Activated naive CD4-positive, alpha-beta T cell (primary cell): ENCODE measurements at places on chromosomes 2 and 18.

GRCh38 chr2:24972315-24972961 lies 683 bp upstream of the DNAJC27 start:
- DNase-seq = no peak

DNA sequence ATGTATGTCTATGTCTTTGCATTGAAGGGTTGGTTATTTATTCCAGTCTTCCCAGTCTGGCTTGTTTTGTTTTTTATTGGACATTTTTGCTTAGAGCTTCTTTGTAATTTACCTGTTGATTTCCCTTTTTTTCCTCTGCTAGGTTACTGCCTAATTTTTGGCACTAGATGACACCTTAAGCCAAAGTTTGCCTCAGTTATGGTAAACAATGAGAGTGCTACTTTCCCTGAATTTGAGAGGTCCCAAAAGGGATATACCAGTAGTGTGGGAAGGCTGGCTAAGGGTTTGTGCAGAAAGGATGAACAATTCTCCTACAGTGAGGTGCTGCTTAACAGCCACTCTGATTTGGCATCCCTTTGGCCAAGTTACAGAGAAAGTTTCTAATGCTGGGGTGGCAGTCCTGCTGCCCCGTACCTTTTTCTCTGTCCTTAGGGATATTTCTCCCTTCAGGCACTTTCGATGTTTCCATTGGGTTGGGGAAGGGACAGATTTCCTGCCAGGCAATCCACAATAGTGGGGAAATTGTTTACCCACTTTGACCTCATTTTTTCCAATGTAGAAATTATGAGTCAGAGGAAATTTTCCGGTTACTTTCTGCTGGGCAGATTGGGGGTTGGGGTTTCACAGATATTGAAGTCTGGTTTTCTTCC lies 354.9 kb downstream of the PTPRM start:
- no peak for DNase-seq

- DNase-seq = no peak
These were observed 87.8 kb downstream of the RRM2 start for GRCh38 chr2:10210336-10210735.

- DNase-seq = no peak
These were observed 41.8 kb downstream of the CYRIA start for GRCh38 chr2:16623564-16624435.

DNA sequence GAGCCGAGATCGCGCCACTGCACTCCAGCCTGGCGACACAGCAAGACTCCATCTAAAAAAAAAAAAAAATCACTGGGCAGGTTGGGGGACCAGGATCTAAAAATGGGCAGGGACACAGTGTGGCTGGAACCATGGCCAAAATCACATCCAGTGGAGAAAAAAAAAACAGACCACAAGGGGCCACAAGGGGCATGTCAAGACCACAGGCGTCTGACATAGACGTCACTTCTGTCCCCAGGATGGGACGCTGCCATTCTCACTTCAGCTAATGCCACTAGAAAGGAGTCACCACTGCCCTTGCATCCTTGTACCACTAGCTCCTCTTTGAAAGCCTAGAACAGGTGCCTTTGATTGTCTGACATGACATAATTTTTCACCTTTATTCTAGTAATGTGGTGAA lies 2.5 kb upstream of the POMC start:
- no peak for DNase-seq

DNA sequence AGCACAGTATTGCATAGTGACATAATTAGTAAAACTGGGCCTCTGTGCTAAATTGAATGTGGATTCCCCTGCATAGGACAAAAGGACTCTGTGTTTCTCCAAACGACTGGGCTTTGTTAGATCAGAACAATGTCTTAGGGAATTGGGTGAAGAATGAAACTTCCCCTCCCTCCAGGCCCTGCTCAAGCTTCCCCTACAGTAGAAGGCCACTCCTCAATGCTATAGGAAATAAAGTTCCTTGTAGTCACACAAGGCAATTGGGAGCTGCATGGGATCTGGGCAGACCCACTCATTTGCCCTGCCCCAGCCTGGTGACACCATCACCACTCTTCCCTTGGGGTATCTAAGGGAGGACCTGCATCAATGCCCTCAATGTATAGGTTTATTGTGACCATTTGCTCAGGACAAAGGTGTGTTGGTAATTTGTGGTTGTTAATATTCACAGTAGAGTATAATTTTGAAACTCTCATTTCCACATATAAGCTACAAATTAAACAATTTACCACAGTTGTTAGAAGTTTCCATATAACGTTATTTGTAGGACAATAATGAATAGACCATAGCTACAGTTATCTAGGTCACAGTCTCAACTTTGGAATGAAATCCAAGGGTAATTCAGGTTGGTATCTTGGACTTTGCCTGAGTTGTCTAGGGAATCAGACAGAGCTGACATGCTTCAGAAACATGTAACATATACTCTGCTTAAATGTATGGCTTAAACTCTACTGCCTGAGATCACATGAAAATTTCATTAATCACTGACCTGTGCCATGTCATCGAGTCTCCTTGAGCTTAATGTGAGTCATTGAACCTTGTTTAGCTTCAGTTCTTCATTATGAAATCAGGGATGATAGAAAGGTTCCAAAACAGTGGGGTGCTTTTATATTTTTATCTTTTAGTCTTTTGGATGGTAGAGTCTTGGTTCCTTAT lies 64.8 kb upstream of the DARS1 start:
- DNase-seq = no peak

DNA sequence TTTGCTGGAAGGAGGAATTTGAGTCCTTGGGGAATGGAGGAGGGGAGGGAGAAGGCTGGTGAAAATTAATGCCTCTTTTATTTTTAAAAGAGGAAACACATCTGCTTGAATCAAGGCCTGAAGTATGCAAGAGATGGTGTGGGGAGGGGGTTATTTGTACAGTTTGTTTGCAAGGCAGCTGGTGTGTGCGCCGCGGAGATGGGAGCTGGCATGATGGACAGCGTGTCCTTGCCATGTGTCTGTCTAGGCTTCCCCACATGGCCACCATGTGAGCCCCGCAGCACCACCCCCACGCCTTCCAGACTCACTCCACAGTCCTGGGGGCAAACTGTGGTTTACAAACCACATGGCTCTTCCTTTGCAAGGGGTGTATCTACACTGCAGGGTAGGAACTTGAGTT lies 154.8 kb upstream of the APCDD1 start:
- DNase-seq = no peak

DNA sequence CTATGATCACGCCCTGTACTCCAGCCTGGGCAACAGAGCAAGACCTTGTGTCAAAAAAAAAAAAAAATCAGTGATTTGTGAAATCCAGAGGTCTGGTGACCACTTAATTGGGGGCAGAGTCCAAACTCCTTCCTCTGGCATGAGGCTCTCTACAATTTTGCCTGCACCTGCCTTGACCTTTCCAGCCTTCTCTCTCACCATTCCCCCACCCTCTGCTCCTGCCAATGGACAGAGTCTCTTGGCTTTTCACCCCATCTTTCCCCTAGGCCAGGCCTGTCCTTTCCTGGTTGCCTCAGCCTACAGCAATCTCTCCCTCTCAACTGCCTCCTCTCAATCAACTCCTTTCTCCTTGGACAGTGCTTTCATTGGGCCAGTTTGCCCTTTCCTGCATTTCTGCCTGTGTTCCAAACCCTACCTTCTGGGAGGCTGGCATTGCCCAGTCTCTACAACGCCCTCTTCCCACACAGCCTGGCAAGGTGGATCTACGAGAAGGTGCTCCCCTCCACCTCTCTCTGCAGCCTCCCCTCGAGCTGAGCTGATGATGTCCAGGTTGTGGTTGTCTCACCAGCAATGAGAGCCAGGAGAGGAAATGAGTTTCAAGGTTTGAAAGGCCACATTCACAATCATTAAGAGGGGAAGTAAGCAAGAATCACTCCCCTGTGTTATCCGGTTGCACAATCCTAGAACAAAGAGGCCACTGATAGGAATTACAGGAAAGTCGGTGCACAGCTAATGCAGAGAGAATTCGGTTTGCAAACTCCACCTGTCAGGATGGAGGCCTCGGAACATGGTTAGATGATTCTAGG lies 39.5 kb upstream of the NPAS2 start:
- DNase-seq = no peak

GRCh38 chr2:189536830-189537229 lies 43.8 kb downstream of the SLC40A1 start:
- no peak for DNase-seq

DNA sequence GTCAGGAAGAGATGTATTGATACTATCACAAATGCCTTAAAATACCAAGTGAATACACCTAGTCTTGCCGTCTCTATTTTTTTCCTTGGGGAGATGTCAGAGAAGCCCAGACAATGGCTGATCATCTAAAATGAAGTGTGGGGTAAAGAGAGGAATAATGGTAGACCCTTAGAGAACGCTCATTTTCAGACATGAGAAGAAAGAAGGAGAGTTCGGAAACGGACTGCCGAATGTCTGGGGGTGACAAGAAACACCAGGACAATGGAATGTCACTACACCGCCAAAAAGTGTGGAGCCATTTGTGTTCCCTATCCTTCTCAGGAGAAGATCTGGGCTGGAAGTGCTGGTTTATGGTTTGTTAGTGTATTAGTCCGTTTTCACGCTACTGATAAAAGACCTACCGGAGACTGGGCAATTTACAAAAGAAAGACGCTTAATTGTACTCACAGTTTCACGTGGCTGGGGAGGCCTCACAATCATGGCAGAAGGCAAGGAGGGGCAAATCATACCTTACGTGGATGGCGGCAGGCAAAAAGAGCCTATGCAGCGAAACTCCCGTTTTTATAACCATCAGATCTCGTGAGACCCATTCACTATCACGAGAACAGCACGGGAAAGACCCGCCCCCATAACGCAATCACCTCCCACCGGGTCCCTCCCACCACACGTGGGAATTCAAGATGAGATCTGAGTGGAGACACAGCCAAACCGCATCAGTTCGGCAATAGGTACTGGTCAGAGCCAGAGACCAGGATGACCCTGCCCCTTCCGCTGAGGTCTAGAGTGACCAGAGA lies 743.7 kb downstream of the GALR1 start:
- DNase-seq = no peak

GRCh38 chr2:5720426-5720825 lies 28.2 kb downstream of the SOX11 start:
- no peak for DNase-seq

DNA sequence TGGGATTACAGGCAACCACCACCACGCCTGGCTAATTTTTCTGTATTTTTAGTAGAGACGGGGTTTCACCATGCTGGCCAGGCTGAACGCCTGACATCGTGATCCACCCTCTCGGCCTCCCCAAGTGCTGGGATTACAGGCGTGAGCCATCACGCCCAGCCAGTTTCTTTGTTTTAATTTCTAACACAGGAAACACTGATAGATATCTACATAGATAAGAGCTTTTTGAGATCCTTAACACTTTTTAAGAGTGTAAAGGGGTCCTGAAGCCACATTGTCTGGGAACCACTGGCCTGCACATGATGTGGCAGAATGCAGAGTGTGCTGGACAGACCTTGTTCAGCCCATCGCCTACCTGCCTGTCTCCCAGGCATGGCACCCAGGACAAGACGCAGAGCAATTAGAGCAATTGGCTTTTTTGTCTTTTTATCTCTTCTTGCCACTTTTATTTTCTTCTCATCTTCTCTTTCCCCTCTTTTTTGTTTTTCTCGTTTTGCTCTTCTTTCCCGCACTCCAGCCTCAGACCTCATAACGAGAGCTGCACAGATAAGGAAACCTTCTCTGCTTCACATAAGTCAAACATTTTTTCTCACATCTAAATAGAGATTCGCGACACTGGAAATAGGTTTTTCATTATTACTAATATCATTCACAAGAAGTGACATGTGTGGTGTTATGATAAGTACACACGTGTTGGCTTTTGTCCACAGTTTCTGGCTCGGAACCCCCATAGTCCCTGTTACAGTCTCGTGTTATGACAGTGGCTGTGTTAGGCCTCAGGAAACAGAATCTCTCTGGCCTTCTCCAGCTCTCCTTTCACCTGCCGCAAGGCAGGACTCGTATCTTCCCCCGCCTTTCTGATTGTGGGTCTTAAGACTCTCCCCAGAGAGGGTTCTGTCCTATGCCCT lies 25.2 kb upstream of the GPR55 start:
- no peak for DNase-seq

GRCh38 chr18:44062345-44062744 lies 618.3 kb upstream of the SETBP1 start:
- DNase-seq = no peak

GRCh38 chr2:152189622-152190495 lies 14.3 kb upstream of the STAM2 start:
- DNase-seq = no peak

- DNase-seq = no peak
These were observed 15.9 kb downstream of the DYM start for GRCh38 chr18:49444581-49444980.

- no peak for DNase-seq
These were observed 52.2 kb downstream of the ACKR3 start for GRCh38 chr2:236621786-236622185.

GRCh38 chr2:50492477-50492851 lies 539.5 kb downstream of the NRXN1 start:
- no peak for DNase-seq

GRCh38 chr2:154699575-154699930 lies 1.1 kb downstream of the KCNJ3 start:
- DNase-seq = no peak

- no peak for DNase-seq
These were observed 467.2 kb downstream of the LRRTM4 start for GRCh38 chr2:77054938-77055337.

GRCh38 chr18:74419761-74420160 lies 37.3 kb downstream of the DIPK1C start:
- DNase-seq = no peak

GRCh38 chr18:27789406-27789805 lies 387.5 kb downstream of the CDH2 start:
- no peak for DNase-seq

DNA sequence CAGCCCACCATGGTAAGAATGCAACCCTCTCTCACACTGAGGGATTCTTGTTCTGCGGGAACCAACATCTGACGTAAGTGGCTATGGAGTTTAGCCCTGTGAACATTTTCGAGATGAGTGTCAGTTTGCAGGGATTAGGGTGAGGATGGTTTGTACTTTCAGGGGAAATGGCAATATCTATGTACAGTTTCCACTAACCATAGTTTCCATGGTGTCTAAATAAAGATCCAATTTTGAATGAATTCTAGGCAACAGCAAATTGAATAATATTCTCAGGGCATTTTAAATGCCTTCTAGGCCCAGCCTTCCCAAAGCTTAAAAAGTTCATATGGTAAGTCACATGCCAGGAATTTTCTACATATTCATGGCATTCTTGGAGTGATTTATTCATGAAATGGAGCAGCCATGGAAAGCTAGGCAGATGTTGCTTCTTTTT lies 105.4 kb upstream of the MMADHC start:
- DNase-seq = no peak

DNA sequence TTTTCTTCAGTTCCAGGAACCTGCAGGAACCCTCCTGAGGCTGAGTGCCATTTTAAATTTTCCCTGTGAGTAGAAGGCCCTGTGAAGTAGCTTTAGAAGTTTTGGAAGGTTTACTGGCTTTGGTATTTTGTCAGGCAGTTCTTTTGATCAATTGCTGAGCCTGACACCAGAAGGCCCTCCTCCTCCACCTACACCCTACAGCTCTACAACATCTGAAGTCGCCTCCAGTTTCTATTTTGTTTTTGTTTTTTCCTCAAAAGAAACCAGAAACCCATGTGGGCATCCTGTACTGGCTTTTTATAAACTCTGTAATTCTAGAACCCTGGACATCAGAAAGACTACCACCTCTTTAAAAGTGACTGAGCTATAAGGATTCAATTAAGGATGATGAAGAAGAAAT lies 153.7 kb downstream of the NRXN1 start:
- DNase-seq = no peak

- DNase-seq = no peak
These were observed 1.9 kb downstream of the TCF23 start for GRCh38 chr2:27150639-27151230.

GRCh38 chr2:74893332-74893731 lies 59.4 kb downstream of the HK2 start:
- DNase-seq = no peak
